ENCODE measurements at places on chromosomes 7 and 10.

GRCh38 chr7:2945171-2945570, 98.5 kb downstream of the CARD11 start:
- DNase-seq, result no peak

- DNase-seq, result no peak
These were observed 161.1 kb downstream of the PAXIP1 start for GRCh38 chr7:154841731-154842331.

DNA sequence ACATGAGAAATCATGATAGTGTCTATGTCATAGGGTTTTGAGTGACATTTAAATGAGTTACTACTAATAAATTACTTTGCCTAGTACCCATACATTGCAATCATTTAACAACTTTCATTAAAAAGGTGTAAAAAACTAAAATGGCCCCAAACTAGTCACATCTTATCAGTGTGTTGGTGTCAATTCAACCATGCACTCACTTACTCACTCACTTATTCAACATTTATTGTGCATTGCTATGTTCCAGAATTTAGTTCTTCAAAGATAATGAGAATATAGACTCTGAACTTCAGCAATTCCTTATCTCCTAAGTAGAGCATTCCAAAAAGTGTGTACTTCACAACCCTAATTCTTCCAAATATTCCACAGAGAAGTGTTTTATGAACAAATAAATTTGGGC, 965.7 kb downstream of the REEP3 start:
- no peak for DNase-seq

GRCh38 chr10:97531401-97531986, 32.8 kb downstream of the UBTD1 start:
- no peak for DNase-seq

DNA sequence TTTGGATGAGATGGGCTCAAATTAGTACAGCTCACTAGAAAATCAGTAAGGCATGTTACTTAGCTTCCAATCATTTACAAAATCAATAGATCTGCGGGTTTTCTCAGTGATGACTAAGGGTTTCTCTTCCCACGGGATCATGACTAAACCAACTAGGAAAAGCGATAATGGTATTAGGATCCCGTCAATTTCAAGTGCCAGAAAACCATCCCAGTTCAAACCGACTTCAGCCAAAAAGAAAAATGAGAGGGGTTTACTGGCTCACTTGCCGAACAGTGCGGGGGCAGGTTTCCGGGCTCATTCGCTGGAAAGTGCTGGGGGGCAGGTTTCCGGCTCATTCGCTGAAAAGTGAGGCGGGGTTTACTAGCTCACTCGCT, 62.1 kb upstream of the LYZL2 start:
- no peak for DNase-seq

- DNase-seq, result no peak
These were observed 54.2 kb downstream of the MKI67 start for GRCh38 chr10:128072046-128072445.

- DNase-seq, result no peak
These were observed 64.2 kb downstream of the ARMC3 start for GRCh38 chr10:22992075-22992474.

- no peak for DNase-seq
These were observed 57.3 kb upstream of the GSAP start for GRCh38 chr7:77473229-77474005.

DNA sequence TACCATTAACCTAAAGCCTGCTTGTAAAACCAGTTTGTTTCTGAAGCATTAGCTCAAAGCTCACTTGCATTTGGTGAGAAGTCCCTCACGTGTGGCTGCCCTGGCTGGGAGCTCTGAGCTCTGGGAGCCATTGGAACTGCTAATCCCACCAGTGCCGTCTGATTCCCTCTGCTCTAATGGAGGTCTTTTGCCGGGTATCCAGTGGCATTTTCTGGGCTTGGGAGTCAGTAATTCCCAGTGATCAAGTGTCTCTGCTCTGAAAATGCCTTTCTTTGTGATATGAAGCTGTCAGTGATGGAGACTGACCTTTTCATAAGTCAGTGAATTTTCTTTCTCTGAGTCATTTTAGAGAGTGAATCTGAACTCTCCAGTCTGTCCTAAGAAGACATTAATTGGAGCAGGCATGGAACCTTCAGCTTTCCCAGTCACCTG, 36.9 kb upstream of the FAM20C start:
- DNase-seq, result no peak

DNA sequence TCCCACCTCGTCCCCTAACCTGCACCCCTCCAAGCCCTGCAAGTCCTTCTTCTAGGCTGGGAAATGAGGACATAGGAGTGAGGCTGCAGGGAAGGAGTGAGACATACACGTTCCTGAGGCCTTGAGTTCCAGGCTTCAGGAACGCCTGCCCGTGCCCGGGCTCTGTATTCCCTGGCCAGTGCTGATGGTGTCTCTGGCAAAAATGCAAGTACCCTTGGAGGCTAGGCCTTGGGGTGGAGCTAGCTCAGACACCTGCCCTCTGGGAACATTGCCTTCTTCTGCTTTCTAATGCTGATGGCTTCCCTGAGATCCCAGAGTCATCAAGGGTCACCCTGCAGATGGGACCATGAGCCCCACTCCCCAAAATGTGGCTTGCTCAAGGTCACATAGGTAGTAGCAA, 76.0 kb downstream of the GRK5 start:
- DNase-seq, result no peak

GRCh38 chr10:4353964-4354363, 472.0 kb upstream of the AKR1E2 start:
- no peak for DNase-seq

GRCh38 chr7:124996778-124997177, 67.2 kb upstream of the POT1 start:
- DNase-seq, result no peak

- no peak for DNase-seq
These were observed 11.1 kb downstream of the SLC35G1 start for GRCh38 chr10:93904901-93905300.

- no peak for DNase-seq
These were observed 5.5 kb upstream of the PLAU start for GRCh38 chr10:73905256-73906020.

- DNase-seq, result no peak
These were observed 661.0 kb upstream of the TEX47 start for GRCh38 chr7:89456556-89456955.

DNA sequence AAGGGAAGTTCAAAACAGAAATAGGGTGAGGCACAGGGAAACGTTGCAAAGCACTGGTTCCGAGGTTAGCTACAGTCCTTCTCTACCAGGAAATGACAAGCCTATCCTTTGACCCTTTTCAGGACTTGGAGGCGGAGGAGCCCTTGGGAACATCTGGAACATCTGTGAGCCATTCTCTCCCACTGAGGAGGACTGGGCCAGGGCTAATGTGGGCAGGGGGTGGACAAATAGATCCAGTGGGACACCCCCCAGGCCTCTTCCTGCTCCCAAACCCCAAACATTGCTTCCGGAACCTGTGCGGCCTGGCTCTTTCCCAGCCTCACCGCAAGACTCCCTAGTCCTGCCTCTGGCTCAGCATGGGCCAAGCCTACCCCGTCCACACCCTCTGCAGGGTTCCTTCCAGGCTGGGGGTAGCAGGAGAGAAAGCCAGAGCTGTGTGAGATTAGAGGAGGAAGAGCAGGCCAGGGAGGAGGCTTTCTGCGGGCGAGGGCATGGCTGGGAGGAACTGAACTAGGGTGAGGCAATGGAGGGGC, 36.5 kb downstream of the GHRHR start:
- no peak for DNase-seq

DNA sequence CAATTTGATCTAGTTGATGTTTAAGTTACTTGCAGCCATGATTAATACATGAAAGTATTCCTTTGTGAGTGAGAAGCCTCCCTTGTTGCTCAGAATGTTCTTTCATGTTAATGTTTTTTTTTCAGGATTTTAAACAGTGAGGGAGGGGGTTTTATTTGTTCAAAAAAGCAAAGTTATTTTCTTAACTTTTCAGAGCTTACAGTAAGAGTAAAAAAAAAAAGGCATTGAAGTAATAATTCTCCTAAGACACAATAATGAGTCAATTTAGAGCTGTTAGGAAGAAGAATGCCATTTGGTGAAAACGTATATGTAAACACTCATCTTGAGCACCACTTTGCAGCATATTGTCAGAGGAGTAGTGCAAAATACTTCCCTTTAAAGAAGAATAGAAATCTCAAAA, 105.8 kb downstream of the SEMA3A start:
- no peak for DNase-seq

DNA sequence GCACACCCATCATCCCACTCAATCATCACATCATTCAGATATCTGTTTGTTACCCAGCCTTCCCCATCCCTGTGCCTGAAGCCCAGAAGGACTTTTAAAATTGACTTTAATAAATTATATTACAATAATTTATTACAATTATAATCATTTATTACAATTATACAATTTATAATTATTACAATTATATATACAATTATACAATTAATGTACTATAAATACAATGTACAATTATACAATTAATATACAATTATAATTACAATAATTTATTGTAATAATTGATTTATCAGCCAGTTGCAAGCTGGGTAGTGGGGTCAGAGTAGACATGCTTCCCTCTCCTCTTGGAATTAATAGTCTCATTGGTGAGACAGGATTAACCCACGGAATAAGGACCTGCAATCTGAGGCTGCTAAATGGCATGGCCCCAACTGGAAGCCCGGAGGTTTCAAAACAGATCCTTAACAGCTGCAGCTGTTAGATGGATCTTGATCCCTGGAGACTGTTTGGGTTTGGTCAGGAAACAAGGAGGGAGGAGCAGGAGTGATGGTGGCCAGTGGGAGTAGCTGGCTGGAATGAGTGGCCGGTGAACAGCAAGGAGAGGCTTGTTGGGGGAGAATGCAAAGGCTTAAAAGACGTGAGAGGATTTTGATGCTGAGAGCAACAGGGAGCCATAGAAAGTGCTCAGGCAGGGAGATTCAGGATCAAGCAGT, 402.8 kb upstream of the PODXL start:
- DNase-seq, result no peak

DNA sequence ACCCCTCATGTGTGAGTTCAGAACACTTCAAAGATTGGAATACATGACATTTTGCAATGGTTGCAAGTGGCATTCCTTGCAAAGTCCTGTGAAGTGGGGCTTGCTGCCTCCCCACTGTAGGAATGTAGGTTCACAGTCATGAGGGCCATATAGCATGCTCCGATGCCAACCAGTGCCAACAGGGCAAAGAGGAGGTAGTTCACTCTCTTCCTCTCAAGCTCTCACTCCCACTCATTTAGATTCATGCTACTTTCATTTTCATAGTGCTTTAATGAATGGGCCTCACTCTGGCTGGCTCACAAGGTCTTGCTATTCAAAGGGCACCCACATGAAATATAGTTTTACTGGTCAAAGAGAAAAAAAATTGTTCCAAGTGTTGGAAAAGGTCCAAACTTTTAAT, 169.9 kb upstream of the AOAH start:
- no peak for DNase-seq

DNA sequence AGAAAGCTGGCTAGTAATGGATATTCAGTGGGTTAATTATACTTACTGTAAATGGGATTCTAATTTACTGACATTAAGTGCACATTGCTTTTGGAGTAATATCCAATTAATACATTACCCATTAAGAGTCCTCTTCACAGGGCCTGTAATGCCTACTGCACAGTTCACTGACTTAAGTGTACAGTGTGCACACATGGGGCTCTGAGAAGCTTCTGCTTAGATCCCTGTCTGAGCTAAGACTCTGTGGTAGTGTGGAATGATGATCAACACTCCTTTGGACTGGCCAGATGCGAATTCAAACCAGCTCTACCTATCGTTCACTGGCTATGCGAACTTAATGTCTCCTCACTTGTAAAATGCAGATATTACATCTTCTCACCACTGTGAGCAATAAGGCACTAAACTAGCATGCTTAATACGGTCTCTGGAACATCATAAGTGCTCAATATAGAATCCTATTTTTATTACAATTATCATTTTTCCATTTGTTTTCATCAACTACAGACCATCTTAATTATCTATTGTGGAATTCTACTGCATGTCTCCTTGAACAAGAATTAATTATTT, 53.8 kb upstream of the SEC61G start:
- DNase-seq, result no peak

DNA sequence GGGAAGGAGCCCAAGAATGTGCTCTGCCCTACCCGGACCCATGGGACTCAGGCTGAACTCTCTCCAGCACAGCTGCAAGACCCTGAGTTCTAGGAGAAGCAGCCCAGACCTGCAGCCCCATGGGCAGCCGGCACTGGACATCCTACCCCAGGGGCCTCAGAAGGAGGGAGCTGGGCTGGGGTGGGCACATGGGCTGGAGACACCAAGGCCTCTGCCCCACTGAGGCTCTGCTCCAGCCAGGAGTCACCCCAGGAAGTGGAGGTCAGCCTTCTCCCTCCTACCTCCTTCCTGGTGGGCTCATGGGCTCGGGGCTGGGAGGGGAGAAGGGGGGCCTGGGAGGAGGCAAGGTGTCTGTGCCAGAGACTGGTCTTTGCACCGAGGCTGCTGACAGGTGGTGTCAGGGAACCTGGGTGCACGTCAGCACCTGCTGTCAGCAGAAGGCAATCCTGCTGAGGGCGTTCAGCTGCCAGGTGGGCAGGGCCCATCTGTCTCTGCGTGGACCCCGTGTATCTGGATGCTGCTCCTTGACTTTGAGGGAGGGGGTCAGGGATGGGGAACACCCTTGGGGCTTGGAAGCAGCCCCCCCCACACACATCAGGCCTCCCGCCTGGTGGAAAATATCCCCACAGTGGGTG, 95.2 kb downstream of the PDGFA start:
- no peak for DNase-seq

- DNase-seq, result no peak
These were observed 117.4 kb downstream of the INPP5A start for GRCh38 chr10:132654708-132655661.

- DNase-seq, result no peak
These were observed 217.1 kb downstream of the NRG3 start for GRCh38 chr10:82092111-82092510.

- DNase-seq, result no peak
These were observed 8.4 kb downstream of the TLX1 start for GRCh38 chr10:101139421-101139911.

DNA sequence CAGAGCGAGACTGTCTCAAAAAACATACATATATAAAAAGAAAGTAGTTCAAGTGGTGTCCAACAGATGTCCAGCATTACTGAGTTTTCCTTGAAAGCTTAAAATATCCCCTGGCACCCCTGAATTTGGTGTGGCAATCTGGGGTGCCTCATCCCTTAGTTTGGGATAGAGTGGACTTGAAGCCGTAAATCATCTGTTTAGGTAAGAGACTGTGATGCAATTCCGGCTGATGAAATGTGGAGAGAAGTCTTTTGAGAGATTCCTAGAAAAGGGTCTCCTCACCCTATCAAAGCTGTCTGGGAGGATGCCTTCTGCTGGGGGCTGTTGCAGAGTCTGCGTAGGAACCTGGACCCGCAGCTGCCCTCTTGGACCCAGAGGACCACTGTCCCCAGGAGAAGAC, 408.0 kb downstream of the RPS24 start:
- DNase-seq, result no peak

DNA sequence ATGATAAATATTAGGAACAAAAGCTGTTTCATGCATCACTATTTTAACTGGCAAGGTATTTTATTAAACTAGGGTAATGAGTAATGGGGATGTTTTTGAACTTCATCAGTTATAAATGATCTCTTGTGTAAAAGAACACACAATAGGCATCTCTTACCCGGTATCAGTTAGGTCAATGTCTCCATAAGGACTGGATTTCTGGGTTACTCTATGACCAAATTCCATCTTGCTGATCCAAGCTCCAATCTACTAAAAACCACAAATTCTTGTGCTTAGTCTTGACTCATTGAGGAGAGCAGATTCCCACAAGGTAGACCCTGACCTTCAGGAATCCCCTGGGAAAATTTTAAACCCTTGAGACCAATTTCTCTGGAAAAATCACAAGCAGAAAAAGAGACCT, 1167.7 kb downstream of the XPNPEP1 start:
- no peak for DNase-seq
